Transverse colon (tissue), 4 donors: ENCODE measurements at places on chromosomes 12 and 14. TPM values are rescaled to one million over a fixed set of nuclear protein-coding genes. Genes with fewer than 3 reads are reported as not detected.
A peak's percentile ranks its signal among the peaks of the same experiment; 100 is the strongest.

- DNase-seq: peak; percentile 46
Observed at GRCh38 chr12:5200278-5201087, 156.8 kb downstream of the KCNA5 start.

GRCh38 chr14:97021001-97021400 is 223.8 kb downstream of the VRK1 start:
- DNase-seq: no peak

GRCh38 chr12:94676922-94677321 is 26.6 kb upstream of the TMCC3 start:
- no peak for DNase-seq

The LRP1 gene
- total RNA-seq: 204 TPM

The LMNTD1 gene
- total RNA-seq: not detected

The GLT1D1 gene
- total RNA-seq: not detected

The TMEM119 gene
- 4.1 TPM for total RNA-seq

The KLRB1 gene
- total RNA-seq: 1.2 TPM

The ACSS3 gene
- total RNA-seq: 6.7 TPM
